ENCODE measurements at places on chromosomes 1 and 21.

DNA sequence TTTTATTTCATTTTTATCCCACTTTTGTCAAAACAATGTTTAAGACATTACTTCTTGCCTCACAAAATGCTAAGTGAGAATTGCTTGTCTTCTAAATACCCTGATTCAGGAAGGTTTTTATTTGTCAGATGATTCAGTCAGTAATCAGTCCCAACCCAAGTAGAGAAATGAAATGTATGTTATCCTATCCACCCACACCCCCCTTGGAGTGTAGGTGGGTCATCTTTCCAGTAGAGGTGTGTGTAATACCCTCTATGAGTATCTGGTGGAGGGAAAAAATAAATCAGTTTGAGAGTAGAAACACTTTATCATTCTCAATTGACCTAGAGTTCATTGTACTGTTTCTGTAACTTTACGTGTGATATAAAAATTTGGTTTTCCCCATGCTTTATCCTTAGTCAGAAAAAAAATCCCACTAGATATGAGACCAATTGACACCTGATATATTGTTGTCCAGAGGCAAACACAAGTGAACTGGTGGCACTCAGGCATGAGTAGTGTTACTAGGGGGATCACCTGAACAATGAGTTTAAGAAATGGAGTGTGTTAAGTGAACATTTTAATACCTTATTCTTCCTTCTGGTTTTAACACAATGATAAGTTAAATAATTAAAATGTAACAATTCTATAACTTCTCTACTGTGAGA lies 153.8 kb upstream of the C1orf105 start:
- no peak for DNase-seq

- no peak for DNase-seq
These were observed 85.2 kb downstream of the ARHGEF10L start for GRCh38 chr1:17624611-17625233.

DNA sequence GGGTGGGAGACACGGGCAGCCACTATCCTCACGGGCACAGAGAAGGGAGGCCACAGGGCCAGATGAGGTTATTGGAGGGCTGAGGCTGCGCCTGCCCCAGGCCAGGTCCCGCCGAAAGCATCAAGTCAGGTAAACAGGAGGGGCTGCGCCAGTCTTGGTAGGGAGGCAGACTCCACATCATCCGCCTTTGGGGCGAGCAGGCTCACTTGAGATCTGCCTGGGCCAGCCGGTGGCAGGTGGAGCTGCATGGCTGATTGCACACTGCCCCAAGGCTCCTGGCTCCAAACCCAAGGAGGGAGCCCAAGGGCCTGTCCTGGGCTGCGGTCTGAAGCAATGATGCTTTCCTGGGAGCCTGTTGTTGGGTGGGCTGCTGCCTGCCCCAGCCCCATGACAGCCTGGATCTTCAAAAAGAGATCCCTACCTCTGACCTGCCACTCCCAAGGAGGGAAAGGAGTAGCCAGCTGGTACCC lies 4.6 kb downstream of the SMIM1 start:
- no peak for DNase-seq

GRCh38 chr1:6353955-6354658 lies 39.5 kb downstream of the ACOT7 start:
- no peak for DNase-seq

GRCh38 chr1:208007319-208007937 lies 96.5 kb upstream of the CD34 start:
- DNase-seq, result no peak

- no peak for DNase-seq
These were observed 36.5 kb downstream of the LGALS8 start for GRCh38 chr1:236560213-236560771.

GRCh38 chr1:20191266-20191825 lies 5.0 kb upstream of the PLA2G2C start:
- no peak for DNase-seq

DNA sequence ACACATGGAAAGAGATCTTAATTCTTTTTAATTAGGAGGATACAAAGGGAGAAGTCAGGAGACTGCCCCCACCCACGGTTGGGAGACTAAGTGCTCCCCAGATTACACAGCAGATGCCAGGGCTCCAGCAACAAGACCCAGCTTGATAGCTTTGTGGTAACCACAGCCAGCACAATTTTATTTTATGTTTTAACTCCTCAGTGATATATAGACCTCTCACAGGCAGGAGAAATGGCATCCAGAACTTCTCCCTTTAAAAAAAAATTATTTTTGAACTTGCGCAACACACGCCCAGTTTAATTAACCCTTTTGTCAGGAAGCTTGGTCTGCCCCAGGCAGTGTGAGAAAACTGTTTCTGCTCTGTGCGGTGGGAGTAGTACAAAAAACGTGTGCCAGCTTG lies 62.6 kb upstream of the ACOT11 start:
- no peak for DNase-seq

GRCh38 chr1:185342672-185343259 lies 25.7 kb upstream of the IVNS1ABP start:
- DNase-seq, result no peak

- DNase-seq, result no peak
These were observed 12.7 kb downstream of the PACC1 start for GRCh38 chr1:212401838-212402582.

DNA sequence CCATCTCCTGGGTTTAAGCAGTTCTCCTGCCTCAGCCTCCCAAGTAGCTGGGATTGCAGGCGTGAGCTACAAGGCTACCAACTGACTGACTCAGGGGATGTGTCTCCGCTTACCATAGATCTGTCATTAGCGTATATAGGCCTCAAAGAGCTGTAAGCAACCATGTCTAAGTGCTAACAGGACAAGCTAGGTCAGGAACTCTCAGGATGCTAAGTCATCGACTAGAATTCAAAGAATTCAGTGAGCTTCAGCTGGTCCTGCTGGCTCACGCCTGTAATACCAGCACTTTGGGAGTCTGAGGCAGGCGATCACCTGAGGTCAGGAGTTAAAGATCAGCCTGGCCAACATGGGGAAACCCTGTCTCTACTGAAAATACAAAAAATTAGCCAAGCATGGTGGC lies 29.5 kb downstream of the CAPN2 start:
- no peak for DNase-seq

- no peak for DNase-seq
These were observed 24.0 kb downstream of the ELAPOR1 start for GRCh38 chr1:109137958-109138357.

DNA sequence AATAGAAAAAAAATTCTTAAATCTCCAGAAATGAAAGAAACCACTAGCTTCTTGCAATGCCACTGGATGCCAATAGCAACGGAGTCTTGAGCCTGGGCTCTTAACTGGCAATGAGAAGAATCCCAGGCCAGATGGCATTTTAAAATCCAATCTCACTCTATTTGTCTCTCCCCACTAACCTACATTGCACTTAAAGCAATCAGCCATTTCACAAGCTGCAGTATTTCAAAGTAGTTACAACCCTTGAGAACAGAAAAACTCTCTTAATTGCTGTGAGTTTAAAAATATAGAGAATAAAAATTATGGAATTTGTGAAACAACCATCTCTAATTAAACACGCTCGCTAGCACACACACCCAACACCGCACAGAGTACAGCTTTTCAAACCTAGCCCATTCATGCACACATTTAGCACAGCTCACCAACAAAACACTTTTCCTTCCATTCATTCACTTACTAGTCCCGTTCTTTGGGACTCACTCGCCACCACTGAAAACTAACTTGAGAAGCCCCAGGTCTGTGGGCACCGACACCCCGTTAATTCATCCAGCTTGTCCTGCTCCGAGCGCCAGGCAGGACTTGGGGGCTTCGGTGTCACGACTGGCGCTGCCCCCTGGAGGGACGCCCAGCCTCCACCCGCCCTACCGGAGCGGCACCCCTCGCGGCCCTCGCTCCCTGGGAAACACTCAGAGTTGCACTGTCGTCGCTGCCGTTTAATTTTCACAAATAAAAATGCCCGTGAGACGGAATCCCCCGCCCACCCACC lies 1.0 kb downstream of the DDAH1 start:
- DNase-seq, result no peak

- DNase-seq, result no peak
These were observed 248.8 kb downstream of the RHOU start for GRCh38 chr1:228984107-228984506.

DNA sequence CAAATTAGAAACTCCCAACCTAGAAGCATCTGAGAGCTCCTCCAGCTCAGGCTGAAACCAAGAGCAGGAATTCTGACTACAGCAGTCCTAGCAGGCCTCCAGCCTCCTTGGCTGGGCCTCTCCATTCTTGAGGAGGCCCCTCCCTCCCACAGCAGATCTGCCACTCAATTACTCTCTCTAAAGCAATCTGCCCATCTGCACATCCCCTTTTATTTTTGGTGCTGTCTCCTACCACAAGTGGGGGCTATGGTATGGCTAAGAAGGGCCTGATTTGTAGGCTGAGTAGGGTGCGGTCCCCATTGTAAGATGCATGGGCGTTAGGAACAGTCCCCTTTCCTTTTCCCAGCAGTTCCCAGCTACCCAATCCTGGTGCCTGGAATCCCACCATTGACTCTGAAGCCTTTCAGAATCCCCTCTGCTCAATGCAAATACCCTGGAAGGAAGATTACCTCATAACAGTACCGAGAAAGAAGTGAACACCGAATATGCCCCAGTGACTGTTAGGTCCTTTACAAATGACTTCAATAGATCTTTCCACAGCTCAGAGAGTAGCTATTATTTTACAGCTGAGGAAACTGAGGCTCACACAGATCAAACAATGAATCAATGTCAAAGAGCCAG lies 11.6 kb upstream of the TTC39A start:
- no peak for DNase-seq

GRCh38 chr1:8701794-8702471 lies 115.5 kb downstream of the RERE start:
- DNase-seq, result no peak

- no peak for DNase-seq
These were observed 183.6 kb upstream of the KIAA0040 start for GRCh38 chr1:175376194-175376593.

- DNase-seq, result no peak
These were observed 13.5 kb upstream of the CD2 start for GRCh38 chr1:116740746-116741145.

DNA sequence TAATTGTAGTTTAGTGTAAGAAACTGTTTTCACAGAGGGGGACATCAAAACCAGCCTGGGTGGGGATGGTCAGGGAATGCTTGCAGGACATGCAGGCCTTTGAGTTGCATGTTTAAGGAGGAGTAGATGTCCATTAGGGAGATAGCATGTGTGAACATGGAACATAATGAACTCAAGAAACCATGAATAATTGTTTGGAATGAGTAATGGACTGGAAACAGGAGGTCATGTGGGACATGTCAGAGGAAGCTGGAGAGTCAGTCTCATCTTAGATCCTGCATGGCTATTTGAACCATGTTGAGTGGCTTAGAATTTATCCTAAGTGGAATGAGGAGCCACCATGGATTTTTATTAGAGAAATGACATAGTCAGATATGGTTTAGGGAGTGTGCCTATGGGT lies 86.4 kb downstream of the RPE65 start:
- DNase-seq, result no peak

DNA sequence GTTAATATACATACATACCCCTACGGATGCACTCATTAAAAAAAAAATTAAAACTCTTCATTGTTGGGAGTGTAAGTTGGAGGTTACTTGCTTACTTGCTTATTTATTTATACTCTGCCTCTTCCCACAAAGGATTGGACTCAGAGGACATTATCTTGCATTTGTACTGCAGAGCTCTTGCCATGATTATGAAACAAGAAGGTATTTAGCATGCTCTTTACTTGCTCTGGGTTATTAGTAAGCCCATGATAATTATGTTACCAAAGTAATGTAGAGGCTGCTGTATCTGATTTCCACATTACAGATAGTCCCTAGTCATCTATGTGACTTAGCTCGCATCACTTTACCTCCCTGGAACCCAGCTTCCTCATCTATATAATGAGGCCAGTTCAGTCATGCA lies 355.1 kb upstream of the PTBP2 start:
- no peak for DNase-seq

GRCh38 chr1:114377356-114377755 lies 133.6 kb downstream of the TRIM33 start:
- no peak for DNase-seq

DNA sequence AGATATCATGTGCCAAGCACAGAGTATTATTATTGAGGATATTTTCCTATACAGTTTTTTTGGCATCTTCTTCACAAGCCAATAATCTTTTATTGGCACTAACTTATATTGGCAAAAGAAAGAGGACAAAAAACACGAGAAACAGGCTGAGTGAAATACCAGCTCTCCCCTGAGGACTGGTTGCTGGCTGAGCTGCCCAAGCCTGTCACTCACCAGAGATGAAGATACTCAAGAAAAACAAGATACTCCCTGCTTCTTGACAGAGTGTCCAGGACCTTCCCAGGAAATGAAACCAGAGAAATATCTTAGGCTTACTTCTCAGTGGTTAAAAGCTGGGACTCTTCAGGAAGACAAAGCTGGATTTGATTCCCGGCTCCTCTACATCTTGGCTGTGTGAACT lies 35.9 kb upstream of the ATP1B1 start:
- DNase-seq, result no peak

DNA sequence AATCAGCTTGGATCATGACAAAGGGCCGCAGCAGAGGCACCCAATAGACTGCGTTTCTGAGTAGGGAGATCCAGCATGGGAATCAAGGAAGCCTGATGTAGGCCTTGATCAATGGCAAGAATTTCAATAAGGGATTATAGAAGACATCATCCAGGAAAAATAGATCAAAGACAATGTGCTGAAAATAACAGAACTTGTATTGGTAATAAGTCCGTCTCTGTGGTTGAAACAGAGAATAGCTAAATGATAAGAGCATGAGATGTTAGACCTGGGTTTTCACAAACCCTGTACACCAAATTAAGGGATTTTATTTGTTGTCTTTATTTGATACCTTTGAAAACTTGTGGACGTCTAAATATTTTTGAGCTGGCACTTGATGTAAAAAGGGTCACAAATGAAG lies 228.0 kb upstream of the SGIP1 start:
- no peak for DNase-seq

- no peak for DNase-seq
These were observed 21.5 kb downstream of the DESI2 start for GRCh38 chr1:244674446-244674845.

GRCh38 chr1:6385488-6386191 lies 7.9 kb downstream of the ACOT7 start:
- DNase-seq, result no peak

- DNase-seq, result no peak
These were observed 104.8 kb downstream of the DMRTA2 start for GRCh38 chr1:50318428-50318827.

GRCh38 chr1:74357756-74358155 lies 122.6 kb downstream of the TNNI3K start:
- DNase-seq, result no peak

GRCh38 chr1:172489847-172490246 lies 43.1 kb upstream of the SUCO start:
- no peak for DNase-seq

- no peak for DNase-seq
These were observed 6.2 kb downstream of the SAMD11 start for GRCh38 chr1:929712-930632.
